Ammon's horn (tissue), 1 donor: ENCODE measurements at places on chromosomes 6 and 20.

- DNase-seq = peak; percentile 57
Observed at GRCh38 chr20:43294031-43294430, 104.3 kb upstream of the PTPRT start.

GRCh38 chr6:24925661-24926060, 10.1 kb downstream of the RIPOR2 start:
- no peak for DNase-seq

- DNase-seq = no peak
Observed at GRCh38 chr6:157150076-157150475, 173.2 kb downstream of the TMEM242 start.

DNA sequence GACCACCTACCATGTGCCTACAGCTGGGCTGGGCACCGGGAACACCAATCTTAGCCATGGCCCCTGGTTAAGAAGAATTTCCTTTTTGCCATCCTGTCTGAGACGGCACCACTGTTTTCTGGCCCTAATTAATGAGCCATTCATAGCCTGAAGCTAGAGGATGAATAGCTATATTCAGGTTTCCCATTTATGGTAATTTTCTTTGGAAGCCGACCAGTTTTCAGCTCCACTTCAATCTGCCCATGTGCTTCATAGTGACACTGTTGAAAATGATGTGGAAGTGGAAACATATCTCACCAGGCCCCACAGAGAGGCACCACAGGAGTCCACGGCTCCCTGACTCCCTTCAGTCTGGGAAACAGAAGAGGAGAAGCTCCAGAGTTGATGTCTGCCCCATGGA, 22.6 kb upstream of the ULBP3 start:
- DNase-seq = peak; percentile 75

GRCh38 chr6:51855310-51856082, 231.9 kb downstream of the PKHD1 start:
- peak; percentile 54 for DNase-seq

- no peak for DNase-seq
Observed at GRCh38 chr6:105606831-105607463, 204.1 kb upstream of the PREP start.
